ENCODE measurements at places on chromosomes 16 and 17.

- peak; percentile 65 for DNase-seq
These were observed 46.3 kb downstream of the VMP1 start for GRCh38 chr17:59753522-59754467.

DNA sequence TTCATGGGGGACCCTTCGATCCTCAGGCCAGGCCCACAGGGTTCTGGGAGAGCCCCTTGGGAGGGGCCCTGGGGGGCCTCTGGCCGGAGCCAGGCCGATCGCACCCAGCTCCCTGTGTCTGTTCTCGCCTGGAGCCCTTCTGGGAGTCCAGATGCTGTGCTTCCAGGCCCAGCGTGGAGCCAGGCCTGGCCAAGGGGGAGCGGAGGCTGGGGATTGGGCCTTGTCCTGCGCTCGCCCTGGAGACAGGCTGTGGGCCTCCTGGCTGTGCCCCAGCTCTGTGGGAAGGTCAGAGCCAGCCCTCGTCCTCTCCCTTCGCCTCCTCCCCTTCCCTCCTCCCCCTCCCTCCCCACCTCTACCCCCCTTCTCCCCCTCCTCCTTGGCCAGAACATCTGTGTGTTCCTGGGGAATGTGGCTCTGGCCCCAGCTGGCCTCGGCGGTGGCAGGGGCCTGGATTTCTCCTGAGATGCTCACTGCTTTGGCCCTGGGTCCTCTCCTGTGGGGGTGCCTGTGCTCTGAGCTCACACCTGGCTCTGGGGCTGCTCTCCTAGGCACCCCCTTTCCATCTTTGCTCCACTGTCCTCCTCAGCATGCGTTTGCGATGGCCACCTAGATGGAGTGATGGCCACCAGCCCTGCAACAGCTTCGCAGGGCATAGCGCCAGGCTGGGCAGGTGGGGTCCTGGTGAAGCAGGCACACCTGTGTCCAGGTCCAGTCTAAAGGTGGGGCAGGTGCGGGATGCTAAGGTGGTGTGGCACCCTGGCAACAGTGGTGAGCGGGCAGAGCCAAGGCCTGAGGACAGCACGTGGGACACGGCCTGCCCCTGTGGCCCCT, 90.6 kb upstream of the CIBAR2 start:
- DNase-seq = no peak

GRCh38 chr17:28879886-28880571, 17.5 kb downstream of the FLOT2 start:
- no peak for DNase-seq

GRCh38 chr17:50820651-50821050, 14.7 kb upstream of the WFIKKN2 start:
- DNase-seq = no peak

DNA sequence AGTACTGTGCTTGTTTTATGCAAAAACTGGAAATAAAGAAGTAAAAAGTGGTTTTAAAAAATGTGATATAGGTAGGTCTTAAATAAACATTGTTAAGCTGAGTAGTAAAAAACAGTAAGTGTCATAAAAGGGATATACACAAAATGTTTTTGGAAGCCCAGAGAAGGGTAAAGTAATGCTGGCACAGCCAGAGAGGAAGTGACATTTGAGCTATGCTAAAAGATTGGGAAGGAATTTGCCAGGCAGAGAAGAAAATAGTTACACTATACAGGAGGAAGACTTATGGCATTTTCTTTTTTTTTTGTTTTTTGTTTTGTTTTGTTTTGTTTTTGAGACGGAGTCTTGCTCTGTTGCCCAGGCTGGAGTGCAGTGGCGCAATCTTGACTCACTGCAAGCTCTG, 40.8 kb upstream of the TAOK1 start:
- DNase-seq = no peak

- DNase-seq = no peak
These were observed 22.5 kb upstream of the CCDC182 start for GRCh38 chr17:57767561-57767960.

DNA sequence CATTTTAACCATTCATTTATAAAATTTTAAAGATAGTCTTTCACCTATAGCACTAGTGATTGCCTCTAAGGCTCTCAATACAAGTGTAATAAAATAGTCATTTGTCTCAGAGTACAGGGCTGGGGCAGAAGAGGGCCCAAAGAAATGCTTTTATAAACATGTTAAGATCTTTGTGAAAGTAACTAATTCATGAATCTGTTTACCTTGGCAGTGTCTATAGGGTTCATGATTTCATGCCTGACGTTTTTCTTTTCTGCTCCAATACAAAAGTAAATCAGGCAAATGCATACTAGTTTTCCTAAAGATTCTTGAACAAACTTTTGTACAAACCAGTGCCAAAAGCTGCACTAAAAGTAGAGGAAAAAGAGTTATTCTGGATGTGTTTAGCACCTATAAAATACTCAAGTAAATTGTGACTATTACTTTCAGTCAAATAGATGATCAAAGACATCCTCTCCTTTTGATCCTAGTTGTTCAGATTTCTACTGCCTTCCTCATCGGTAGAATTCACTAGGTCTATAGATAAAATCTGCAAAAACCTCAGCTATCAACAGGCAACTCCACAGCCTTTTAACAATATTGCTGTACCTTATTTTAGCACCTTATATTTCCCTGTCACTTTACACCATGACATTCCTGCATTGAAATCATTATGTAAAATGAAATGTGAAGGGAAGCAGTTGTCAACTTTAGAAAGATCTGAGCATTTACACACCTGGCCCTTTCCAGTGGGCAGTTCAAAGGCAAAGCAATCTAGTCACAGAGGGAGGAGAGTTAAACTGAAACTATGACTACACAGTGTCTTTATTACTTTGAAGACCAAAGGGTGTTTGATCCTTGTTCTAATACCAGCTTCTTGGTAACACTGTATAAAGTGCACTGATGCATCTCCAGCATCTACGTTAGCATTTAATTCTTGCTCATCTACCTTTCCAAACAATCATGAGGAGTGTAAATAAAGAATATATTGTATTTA, 100.0 kb upstream of the MED13 start:
- no peak for DNase-seq

DNA sequence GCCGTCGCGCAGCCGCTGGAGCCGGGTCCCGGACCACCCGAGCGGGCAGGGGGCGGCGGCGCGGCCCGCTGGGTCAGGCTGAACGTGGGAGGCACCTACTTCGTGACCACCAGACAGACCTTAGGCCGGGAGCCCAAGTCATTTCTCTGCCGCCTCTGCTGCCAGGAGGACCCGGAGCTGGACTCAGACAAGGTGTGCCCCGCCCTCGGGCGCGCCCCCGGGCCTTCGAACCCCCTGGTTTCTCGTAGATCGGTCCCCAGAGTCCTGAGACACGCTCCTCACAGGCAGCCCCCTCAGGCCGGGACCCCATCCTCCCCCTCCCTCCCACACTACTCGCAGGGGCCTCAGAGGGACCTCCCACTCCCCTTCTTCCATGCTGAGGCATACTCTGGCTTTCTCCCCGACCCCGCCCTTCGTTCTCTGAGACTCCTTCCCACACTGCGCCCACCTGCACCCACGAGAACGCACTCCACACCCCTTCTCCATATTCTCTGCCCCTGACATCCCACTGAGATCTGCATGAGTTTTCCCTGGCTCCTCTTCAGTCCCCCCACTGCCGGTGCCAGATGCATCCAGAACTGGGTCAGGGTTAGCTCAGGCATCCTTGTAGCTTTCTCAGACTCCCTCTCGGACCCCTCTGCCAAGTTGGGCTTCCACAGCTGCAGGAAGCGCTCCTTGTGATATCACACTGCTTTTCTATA, 523 bp downstream of the KCTD2 start:
- no peak for DNase-seq

DNA sequence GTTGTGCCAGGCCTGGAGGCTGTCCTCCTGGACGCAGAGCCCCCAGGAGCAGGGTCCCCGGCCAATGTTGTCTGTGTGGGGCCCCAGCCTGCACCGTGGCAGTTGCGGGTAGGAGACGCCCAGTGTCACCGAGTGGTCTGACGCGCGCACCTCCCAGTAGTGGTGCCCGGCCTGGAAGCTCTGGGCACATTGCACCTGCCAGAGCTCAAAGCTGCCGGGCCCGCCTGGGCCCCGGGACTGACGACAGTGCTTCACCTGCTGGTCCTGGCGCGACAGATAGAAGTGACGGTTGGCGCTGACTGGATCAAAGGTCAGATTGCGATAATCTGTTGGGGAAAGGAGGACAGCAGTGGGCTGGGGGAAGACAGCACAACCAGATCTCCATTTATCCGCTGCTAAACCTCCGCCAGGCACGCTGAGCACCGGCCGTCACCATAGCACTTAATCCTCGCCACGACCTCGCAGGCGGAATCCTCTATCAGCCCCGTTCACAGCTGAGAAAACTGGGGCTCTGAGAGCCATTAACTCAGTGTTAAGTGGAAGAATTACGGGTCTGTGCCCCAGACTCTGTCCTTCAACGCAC, 5.6 kb downstream of the TRIM65 start:
- DNase-seq = no peak

DNA sequence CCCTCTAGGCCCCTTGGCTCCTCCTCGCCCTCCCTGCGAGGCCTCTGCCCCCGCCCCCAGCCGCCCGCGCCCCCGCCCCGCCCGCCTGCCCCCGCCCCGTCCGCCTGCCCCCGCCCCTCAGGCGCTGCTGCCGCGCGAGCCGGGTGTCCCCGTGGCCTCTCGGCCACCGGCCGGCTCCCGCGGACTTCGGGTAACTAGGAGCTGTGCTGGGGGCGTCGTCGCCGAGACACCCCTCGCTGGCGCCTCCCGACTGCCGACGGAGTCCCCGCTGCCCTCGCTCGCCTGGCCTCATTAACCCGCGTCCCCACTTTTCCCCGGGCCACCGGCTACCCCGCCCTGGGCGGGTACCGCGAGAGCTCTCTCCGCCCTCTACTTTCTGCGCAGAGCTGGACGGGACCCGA, at the start of gene TLCD1:
Gene TLCD1, minus strand, starts transcription at position 8 of the 401 bp plus-strand sequence. CDS start 136 bp downstream, outside the sequence.
- no peak for DNase-seq

DNA sequence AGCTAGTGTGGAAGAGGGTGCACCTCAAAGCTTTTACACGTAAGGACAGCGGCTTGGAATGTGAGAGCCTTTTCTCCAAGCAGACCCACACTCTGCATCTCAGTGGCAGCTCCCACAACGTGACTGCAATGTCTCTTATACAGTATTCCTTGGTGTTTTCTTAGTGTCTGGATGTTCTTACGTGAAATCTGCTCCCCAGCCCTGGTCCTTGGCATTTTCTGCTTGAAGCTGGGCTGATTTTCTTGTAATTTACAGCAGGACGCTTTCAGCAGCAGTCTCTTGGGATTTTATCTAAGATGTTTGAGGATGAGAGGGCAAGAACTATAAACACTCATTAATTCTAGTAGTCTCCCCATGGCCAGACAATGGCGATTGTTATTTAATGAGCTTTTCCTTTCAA, 12.1 kb upstream of the POLR3E start:
- DNase-seq = no peak

DNA sequence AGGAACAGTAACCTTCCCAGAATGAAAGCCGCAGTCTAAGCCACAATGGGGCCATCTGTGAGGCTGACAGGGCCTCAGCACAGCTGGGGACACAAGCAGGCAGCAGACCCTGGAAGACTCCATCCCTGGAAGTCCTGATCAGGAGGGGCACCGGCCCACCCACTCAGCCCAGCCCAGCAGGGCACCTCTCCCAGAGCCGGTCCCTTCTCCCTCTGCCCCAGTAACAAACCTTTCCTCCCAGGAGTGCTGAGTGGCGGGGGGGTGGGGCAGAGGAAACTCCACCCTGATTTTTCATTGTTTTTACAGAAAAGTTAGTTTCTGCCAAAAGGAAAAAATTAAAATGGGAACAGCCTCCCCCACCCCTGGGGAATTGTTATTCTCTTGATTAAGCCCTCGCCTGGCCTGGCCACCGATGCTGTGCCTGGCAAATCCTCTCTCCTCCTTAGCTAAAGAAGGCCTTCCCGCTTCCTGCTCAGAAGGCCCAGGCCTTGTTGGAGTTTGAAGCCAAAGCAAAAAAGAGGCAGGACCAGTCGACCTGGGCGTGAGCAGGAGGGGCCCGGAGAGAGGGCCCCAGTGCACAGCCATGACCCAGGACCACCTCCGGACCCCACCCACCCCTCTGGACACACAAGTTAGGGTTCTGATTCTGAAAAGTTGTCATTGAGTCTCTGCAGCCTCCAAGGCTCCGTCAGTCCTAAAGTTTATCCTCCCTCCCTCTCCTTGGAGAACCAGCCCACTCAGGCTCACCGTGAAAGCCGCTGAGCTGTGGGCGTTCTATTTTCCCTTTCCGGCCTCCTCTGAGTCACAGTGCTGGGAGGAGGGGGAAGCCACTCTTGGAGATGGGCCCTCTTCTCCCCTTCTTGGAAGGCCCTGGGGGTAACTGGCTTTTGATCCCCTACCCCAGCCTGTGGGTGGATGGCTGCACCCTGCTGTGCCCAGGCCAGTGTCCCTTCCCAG, 128.4 kb upstream of the TNRC6C start:
- DNase-seq = no peak

DNA sequence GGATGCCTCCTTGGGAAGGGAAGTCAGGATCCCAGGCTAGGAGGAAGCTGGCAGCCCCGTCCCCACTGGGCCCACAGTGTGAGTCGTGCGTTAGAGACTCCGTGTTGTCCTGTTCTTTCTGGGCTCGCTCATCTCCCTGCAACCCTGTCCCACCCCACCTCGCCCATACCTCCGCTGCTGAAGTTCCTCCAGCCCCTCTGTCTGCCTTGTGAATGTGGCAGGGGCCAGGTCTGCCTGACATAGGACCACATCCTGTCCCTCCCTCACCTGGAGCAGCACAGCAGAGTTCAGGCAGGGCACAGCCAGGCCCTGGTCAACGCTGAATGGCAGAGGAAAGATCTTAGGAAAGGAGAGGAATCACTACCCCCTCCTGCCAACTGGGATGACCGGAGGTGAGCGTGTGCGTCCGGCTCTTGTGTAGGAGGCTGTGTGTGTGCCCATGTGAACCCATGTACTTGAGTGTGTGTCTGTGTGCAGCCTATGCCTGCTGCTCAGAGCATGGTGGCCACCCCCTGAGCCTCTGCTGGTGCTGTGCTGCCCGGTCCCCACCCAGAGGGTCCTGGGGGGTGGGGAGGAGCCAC, 12.8 kb downstream of the KCNJ18 start:
- DNase-seq = no peak

DNA sequence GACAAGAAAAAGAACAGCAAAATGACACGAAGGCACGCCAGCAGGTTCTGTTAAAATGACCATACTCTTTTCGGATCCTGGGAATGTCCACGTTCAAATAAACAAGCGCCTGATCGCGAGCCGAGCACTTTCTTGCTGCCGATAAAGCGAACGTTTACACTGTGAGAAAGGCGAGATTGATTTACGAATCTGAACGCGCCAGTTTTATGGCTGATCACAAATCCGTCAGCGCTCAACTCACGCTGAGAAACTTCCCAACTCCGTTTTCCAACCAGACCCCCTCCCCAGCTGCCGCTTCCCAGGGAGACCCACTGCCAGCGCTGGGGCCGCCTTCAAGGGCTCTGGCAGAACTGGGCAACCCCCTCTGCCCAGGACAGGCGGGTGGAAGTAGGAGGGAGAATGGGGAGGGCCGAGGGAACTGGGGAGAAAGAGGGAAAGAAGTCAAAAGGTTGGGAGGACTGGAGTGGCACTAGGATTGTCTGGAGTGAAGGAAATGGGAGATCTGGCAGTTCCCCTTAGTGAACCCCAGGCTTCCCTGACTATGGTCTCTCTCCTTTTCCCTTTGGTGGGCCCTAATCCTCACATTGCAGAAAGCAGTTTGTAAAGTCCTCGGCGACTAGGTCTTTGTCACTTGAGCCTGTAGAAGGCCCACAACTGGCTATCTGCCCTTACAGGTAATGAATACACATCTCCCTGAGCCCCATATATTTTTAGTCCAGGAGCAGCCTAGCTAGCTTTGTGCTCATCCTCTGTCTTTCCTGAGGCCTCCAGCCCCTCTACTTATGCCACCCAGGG, 6.9 kb downstream of the HOXB4 start:
- DNase-seq = no peak

GRCh38 chr17:57721967-57722703, 23.0 kb downstream of the CCDC182 start:
- DNase-seq = no peak
